Activated CD8-positive, alpha-beta T cell treated with anti-CD3 and anti-CD28 coated beads for 36 hours (primary cell): ENCODE measurements at places on chromosomes 6 and 20.

DNA sequence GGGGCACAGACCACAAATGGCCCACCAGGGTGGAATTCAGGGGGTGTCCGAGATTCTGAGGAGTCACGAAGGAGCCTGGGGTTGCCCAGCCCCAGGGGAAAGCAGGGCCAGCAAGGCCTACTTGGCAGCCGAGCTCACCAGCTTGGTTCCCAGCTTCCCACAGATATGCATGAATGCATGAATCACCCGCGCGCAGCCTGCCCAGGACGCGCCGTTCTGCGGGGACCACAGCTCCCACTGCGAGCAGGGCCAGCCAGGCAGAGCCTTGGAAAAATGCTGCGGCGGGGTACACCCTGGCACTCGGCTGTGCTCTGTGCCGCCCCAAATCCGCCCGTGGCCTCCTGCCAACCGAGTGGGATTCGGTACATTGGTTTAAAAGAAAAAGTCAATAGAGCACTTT, 211.0 kb downstream of the NFATC2 start:
- no peak for DNase-seq

DNA sequence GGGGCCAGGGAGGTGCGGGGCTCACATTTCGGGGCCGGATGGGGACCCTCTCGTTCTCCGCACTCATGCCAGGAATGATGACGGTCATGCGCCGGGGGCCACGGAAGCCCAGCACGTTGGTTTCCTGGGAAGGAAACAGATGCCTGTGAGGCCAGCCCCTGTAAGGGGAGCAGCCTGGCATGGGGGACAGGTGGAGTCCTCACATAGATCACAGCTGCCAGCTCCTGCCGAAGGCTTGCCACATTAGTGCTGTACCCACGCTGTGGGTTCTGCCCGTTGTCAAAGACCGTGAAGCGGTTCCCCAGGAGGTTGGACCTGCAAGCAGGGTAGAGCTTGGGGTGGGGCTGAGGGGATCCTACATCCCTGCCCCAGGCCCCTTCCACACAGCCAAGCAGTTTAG, 6.7 kb upstream of the TEAD3 start:
- no peak for DNase-seq

DNA sequence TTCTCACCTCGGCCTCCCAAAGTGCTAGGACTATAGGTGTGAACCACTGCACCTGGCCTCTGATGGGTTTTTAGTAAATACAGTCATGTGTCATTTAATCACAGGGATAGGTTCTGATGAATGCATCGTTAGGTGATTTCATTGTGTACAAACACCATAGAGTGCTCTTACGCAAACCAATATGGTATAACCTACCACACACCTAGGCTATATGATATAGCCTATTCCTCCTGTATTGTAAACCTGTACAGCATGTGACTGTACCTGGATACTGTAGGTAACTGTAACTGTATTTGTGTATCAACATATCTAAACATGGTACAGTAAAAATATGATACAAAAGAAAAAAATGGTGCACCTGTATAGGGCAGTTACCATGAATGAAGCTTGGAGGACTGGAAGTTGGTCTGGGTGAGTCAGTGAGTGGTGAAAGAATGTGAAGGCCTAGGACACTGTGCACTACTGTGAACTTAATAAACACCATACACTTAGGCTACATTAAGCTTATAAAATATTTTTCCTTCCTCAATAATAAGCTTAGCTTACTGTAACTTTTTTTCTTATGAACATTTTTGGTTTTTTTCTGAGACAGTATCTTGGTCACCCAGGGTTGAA, 10.0 kb downstream of the BICRAL start:
- no peak for DNase-seq

DNA sequence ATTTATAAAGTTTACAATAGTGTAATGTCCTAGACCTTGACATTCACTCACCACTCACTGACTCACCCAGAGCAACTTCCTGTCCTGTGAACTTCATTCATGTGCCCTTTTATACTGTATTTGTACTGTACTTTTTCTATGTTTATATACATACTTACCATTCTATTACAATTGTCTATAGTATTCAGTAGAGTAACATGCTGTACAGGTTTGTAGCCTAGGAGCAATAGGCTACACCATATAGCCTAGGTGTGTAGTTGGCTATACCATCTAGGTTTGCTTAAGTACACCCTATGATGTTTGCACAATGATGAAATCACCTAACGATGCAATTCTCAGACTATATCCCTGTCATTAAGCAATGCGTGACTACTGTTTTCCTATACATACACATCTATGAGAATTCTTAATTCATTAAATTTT, 17.5 kb downstream of the EDEM2 start:
- peak; percentile 32 for DNase-seq

GRCh38 chr20:54078296-54078984, 8.0 kb upstream of the BCAS1 start:
- DNase-seq: peak; percentile 57

GRCh38 chr20:41030531-41031242, 2.1 kb downstream of the TOP1 start:
- DNase-seq: no peak

DNA sequence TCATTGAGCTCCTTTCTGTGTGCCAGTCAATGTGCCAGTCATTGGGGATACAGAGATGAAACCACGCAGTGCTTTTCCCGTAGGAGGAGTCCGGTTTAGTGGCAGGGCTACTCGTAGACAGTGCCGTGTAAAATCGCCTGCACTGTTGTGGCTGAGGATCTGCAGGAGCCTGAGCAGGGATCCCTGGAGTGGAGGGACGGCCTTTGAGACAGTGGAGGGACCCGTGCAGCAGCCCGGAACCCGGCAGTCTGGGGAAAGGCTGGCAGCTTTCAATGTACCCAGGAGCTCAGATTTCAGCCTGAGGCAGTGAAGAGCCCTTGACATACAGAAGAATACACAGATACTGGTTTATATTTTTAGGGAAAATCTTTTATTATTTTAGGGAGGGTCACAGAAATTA, 203.3 kb downstream of the ARID1B start:
- no peak for DNase-seq

DNA sequence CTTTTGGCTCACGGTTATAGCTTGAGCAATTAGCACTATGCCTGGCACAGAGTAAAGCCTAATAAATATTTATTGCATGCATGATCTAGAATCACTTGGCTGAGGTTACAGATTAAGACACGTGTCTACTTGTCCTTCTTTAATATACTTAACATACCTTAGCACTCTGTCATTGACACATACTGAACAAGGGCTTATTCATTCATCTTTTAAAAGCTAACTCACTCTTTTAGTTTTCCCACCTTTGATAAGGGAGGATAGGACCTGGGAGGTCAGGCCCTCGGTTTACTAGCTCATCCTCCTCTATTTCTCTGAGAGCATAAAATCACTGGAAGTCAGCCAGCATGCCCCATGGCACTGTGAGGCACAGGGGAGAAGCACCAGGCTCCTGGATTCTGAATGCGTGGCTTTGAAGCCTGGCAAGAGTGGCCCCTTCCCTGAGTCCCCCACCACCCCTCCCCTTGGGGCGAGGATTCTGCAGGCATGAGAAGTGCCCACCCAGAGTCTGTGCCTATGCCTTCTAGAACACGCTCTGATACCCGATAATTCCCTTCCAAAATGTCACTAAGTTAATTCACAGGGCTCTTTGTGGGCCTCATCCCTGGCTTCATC, 11.2 kb downstream of the ZCCHC3 start:
- no peak for DNase-seq

DNA sequence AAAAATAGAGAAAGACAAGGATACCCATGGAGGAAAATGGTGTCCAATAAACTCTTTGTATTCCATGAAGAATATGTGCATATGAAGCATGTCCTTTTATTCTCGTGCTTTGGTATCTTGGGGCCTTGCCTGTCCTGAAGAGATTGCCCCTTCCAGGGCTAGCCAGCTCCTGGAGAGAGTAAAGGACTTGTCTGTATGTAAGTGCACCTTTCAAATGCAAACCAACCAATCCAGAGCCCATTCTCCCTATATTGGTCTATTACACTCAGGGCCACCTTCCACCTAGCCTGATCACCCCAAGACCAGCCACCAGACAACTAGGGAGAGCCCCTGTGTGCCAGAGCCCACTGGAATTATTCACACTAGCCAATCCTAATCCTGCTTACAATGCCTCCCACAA, 221.6 kb downstream of the CD83 start:
- DNase-seq: no peak

GRCh38 chr6:16331384-16332174, 93.2 kb downstream of the GMPR start:
- peak; percentile 76 for DNase-seq

GRCh38 chr6:2653369-2654032, 97.2 kb downstream of the MYLK4 start:
- no peak for DNase-seq

DNA sequence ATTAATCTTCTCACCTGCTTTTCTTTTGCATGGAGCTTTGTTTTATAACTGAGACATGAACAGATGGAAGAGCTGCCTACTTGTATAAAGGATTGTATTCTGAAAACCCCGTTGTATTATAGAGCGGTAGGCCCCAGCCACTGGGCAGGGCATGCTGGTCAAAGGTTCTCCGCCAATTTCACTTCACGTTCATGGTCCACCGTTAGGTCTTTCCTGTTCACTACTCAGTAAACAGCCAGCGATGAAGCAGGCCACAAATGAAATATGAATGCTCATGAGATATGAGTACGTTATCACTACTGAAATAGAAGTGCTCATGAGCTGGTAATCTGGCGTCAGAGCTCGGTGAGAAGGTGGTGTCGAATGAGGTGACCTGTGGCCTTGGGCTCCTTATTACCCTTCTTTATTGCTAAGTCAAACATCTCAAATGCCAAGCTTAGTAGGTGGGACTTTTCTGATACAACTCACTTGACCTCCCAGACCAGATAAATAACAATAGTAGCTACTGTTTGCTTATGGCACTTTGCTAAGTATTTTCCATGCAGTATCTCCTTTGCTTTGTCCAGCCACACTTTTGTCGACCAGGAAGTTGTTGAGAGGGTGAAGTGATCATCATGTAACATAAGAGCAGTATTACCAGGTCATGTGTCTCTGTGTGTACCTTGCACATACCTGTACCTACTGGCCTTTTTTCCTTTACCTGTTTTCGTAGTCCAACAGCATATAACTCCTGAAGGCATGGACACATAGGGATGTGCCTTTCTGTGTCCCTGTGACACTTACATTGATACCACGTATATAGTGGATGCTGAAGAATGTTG, 16.7 kb downstream of the EDN3 start:
- DNase-seq: no peak

DNA sequence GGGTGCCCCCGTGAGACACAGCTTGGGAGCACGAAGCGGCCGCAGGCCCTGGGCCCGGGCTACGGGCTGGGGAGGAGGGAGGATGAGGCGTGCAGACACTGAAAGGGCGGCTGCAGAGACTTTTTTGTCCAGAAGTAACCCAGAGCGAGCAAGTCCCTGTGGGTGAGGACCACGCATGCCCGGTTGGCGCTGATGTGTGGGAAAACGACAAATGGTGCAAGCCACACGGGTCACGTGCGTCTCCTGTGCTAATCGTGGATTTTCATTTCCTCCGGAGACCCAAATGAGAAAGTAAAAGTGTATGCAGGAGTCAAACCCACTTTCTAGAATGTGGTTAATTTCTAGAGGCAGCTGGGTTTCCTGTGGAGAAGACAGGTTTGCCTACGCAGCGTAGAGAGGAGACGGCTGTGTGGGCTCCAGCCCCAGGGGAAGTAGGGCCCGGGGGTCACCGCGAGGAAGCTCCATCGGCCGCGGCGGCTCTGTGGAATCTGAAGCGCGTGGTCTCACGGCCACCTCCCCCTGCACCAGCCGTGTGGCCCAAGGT, 19.0 kb downstream of the DLL1 start:
- DNase-seq: peak; percentile 92

GRCh38 chr6:89458704-89459103, 25.8 kb downstream of the ANKRD6 start:
- DNase-seq: no peak

- DNase-seq: no peak
These were observed 44.1 kb upstream of the CTAGE9 start for GRCh38 chr6:131754715-131755567.

DNA sequence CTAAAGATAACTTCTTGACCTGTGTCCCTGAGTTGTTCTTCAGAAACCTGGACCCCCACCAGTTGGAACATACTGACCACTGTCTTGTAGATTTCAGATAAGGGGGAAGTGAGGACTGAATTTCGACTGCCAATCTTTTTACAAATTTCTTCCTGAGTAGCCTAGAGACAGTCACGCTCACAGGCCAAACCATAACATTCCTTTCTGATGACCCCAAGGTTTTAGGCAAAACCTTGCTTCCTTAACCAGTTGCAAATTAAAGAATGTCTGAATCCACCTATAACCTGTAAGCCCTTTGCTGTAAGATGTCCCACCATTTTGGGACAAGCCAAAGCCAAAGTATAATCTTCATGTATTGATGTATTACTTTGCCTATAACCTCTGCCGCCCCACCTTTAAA, 306.9 kb downstream of the LRFN2 start:
- DNase-seq: no peak

GRCh38 chr6:8758412-8758811, 323.1 kb upstream of the SLC35B3 start:
- DNase-seq: no peak

DNA sequence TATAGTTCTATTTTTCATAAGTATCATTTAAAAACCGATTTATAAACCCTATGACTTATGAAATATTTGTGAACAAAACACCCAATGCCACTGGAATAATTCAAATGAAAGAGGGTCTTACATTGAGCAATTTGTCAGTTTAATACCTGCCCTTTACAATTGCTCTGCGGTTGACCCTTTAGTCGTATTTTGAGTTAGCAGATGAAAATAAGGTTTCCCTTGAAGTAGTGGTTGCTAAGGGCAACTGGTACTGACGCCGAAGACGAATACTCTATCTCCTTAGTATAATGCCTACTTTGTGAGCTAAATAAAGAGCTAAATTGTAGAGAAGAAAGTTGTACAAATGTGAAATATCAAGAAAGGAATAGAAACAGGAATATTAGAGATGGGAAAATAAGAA, 69.4 kb downstream of the KCNQ5 start:
- DNase-seq: no peak

DNA sequence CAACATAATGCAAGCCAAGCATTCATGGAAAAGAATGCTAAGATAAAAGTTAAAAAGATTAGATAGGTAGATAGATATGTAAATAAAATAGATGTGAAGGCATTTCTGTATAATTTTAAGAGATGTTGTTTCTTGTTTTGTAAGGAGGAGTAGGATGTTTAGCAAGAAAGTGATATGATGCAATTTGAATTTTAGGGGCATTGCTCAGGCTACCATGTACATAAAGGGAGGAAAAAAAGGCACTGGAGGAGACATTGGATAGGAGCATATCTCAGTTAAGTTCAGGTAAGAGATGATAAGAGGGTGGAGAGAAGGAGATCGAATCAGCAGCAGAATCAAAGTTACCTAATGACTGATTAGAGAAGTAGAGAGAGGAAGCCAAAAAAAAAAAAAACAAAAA, 194.7 kb downstream of the TENT5A start:
- no peak for DNase-seq

DNA sequence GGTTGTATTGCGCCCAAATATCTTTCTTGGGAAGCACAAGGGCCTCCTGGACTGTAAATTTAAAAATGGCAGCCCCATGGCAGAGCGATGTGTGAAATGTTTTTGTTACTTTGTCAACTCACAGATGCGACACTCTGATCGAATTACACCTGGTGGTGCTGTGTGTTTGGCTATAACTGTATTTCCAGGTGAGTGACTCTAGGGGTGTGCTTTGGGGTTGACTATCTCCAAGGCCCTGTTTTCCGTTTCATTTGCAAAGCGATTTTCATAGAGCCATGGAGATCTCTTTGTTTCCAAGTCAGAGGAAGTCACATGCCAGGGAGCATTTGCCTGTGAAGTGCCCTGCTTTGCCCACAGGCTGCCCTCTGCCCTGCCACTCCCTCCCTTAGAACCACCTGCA, 93.5 kb downstream of the CDC5L start:
- no peak for DNase-seq
